ENCODE measurements at places on chromosomes 4 and X. TPM values are rescaled to one million over a fixed set of nuclear protein-coding genes. Genes with fewer than 3 reads are reported as not detected.

Gene ABCG2
- 17.8 TPM for total RNA-seq

Gene HSFX4
- total RNA-seq, result not detected

Gene TCEAL7
- 11.7 TPM for total RNA-seq

Gene CXCL13
- total RNA-seq, result not detected

Gene POU3F4
- not detected for total RNA-seq

Gene FRAS1
- 13.8 TPM for total RNA-seq

Gene BANK1
- total RNA-seq, result 0.22 TPM

Gene PPP2R2C
- total RNA-seq, result not detected
